Occipital lobe (tissue), 3 donors: ENCODE measurements at places on chromosomes 3 and 15. TPM values are rescaled to one million over a fixed set of nuclear protein-coding genes. Genes with fewer than 3 reads are reported as not detected.

GRCh38 chr3:89617706-89618105 is 510.3 kb downstream of the EPHA3 start:
- DNase-seq: no peak

- DNase-seq: no peak
Measured at GRCh38 chr3:71002298-71002697, 581.2 kb downstream of the FOXP1 start.

- DNase-seq: no peak
Measured at GRCh38 chr3:45950686-45951600, 7.7 kb downstream of the CXCR6 start.

GRCh38 chr3:151439652-151440125 is 21.2 kb downstream of the IGSF10 start:
- DNase-seq: no peak

DNA sequence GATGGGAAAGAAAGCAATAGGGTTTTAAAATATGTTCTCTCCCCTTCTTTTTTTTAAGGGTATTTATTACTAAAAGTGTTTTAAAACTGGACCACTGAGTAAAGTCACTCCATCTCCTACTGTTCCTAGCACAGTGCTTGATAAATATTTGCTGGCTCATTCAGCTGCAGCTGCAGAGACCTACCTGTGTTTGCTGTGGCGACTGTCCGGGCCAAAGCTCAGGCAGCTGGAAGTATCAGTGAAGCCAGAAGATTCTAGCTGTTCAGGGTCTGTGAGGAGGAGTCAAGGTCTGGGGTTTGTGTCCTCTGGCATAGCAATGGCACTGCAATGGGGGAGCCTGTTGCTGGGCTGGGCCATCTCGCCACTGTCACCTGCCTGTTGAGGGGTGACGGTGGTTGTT is 109.9 kb downstream of the RPLP1 start:
- no peak for DNase-seq

- DNase-seq: no peak
Measured at GRCh38 chr3:117246771-117247555, 537.4 kb downstream of the TUSC7 start.

- DNase-seq: no peak
Measured at GRCh38 chr3:120460181-120460790, 9.5 kb upstream of the FSTL1 start.

DNA sequence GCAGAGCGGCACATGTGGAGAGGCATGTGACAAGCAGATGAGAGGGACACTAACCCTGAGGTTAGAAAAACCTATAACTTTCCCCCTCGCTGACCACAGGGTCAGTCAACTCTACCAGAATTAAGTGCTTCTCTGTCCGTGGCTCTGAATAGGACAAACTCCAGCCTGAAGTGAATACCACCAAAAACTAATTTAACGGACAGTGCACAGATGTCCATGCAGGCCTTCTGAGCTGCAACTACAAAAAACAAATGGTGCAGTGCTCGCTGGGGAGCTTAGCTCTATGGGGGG is 59.3 kb downstream of the ADCY5 start:
- no peak for DNase-seq

GRCh38 chr15:29143909-29144635 is 125.5 kb downstream of the NSMCE3 start:
- no peak for DNase-seq

DNA sequence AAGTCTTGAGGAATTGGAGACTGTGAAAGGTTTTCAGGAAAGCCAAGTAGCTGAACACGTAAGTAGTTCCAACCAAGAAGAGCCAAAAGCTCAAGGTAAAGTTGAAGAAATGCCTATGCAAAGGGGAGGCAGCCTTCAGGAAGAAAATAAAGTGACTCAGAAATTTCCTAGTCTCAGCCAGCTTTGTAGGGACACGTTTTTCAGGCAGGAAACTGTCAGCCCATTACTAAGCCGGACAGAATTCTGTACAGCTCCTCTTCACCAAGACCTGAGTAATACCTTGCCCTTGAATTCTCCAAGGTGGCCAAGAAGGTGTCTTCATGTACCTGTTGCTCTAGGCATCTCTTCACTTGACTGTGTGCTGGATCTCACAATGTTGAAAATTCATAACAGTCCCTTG is 48.6 kb downstream of the CDAN1 start:
- DNase-seq: no peak

DNA sequence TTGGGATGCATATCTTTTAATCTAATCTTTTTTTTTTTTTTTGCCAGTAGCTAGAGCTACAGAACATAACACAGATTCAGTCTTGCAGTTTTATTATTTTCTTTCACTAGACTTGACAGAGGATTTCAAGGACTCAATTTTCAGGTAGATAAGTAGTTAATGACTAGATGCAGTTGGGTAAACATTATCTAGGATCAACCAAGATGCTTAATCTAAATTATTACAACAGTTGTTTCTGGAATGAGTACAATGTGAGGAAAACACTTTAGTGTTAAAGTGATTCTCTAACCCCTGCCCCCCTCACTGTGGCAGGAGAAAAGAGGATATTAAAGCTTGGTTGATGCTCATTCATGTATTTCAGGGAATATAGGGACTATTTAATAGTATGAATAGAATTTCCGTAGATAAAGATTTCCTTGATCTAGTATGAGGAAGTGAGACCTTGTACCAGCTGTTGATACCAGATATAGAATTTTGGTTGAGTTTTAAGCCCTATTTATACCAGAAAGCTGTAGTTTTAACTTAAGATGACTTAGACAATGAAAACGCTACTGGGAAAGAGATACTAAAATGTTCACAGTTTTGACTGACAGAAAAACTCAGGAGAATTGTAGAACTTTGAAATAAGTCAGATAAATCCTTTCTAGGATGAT is 389.0 kb upstream of the C2CD4B start:
- DNase-seq: no peak

DNA sequence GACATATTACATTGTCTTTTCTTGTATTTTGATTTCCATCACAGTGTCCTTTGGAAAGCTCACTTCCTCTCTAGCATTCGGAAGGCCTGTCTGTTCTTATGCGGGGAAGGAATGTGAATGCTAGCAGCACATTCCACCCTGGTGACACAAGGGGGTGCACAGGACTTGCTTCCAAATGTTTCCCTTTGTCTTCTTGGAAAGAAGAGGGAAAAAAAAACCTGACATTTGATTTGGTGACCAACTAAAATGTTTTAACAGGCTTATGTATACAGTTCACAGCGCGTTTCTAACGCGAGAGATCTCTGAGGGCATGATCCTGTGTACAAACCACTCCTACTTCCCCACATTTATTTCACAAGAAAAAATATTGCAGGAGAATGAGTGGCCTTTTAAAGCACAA is 107.6 kb upstream of the FXR1 start:
- DNase-seq: peak; percentile 0

GRCh38 chr15:63466378-63467192 is 37.8 kb upstream of the USP3 start:
- DNase-seq: no peak

DNA sequence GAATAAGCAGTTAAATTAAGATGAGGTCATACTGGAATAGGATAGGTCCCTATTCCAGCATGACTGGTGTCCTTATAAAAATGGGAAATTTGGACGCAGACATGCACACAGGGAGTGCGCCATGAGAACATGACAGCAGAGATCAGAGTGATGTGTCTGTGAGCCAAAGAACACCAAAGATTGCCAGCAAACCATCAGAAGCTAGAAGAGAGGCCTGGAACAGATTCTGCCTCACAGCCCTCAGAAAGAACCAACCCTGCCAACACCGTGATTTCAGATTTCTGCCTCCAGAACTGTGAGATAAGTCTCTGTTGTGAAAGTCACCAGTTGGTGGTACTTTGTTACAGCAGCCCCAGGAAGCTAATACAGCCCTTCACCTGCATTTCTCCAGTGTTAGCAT is 34.7 kb downstream of the EPHB1 start:
- DNase-seq: no peak

- no peak for DNase-seq
Measured at GRCh38 chr15:23387621-23388190, 33.2 kb downstream of the GOLGA8S start.

- DNase-seq: peak; percentile 83
Measured at GRCh38 chr3:45656575-45657363, 32.4 kb upstream of the SACM1L start.

- DNase-seq: peak; percentile 15
Measured at GRCh38 chr15:74036271-74037170, 42.0 kb downstream of the PML start.

DNA sequence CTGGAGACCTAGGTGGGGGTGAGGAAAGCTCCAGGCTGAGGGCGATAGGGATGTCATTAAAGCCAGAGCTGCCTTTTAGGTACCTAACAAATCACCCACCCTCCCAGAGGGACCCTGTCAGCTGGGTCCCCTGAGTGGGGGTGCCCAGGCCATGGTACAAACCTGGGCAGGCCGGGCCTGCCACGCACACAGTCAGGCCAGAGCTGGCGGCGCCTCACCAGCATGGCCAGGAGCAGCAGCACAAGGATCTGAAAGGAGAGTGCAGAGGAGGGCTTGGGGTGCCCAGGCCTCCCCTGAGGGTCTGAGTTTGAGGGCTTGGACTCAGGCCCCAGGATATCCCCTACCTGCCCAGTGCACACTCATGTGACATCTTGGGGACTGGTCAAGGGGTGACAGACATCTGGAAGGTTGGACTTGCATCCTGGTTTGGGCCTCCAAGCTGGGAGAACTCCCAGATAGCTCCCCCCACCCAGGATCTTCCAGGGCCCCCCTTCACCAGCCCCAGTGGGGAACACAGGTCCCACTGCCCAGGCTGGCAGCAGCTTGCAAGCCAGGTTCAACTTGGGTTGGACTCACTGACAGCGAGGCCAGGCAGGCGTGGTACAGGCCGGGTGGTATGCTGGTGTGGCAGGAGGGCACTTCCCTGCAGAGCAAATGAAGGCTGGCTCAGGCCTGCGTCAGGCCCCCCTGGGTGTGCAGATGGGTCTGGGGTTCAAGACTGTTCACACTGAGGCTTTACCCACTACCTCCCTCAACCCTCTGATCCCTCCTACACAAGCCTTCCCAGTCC is 5.2 kb downstream of the STRA6 start:
- no peak for DNase-seq

DNA sequence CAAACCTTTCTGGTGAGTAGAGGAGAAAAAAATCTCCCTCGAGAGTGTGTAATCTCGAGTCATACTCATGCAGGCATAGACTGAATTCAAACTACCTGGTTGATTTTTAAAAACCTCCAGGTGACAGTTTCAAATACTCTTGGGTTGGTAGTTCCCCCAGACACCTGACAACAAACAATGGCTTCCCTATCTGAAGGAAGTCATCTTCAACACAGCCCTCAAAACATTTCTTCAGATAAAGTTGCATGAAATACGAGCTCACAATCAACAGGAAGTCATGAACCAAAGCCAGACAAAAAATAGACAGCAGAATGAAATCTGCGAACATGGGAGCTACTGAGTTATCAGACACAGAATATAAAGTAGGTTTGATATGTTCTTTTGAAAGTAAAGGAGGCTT is 112.8 kb downstream of the ST8SIA2 start:
- DNase-seq: no peak

DNA sequence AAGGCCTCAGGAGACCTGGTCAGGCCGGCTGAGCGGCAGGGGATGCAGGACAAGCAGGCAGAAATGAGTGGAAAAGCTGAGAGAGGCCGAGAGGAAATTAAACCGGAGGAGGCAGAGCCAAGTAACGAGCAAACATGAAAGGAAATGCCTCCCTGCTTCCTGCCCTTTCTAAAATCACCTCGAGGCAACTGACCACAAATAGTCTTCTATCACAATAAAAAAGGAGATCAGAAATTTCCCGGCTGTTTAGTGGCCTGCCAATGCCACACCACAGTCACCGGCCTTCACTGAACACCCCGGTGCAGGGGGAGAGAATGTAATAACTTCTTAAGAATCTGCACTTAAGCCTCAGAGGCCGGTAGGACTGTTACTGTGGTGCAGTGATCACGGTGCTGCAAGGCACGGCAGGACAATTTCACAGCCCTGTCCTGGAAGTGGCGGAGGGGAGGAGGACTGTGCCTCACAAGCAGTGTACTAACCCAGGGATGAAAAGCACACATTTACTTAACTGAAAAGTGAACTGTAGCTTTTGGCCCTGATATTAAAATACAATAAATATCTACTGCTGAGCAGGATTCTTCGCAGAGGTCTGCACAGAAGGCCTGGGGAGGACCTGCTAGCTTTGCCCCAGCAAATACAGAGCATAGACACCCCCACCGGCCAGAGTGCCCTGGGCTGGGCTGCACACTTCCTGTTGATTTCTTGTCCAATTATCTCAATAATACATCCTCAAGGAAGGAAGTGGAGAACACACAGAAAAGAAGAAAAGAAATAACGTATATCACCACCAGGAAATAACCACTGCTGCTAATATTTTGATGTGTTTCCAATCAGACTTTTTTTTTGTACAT is 183.5 kb upstream of the NSMCE3 start:
- no peak for DNase-seq

The RASGRF1 gene
- total RNA-seq: 2.8 TPM

The STXBP5L gene
- total RNA-seq: 18.6 TPM

The FAM3D gene
- total RNA-seq: not detected
